ENCODE measurements at places on chromosomes 2 and 18.

GRCh38 chr2:110140401-110140800 is 24.8 kb upstream of the MALL start:
- no peak for DNase-seq

GRCh38 chr2:149991576-149991975 is 404.0 kb upstream of the MMADHC start:
- DNase-seq, result no peak

DNA sequence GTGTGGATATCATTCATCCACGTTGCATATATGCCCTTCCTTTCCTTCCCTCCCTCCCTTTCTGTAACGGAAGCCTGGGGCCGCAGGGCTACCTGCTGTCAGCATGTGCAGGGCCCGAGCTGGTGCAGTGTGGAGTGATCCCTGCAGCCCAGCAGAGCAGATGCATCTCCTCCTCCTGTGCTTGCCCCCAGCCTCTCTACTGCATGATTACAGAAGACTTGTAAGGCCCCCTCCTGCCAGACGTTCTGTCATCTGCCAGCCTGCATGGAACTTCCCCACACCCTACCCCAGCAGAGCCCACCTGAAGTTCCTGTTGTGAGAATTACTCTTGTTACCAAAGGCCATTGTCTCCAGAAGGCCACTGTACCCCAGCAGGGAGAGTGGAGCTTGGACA is 67.5 kb upstream of the FOSL2 start:
- DNase-seq, result no peak

- DNase-seq, result no peak
These were observed 1.7 kb upstream of the CTDSP1 start for GRCh38 chr2:218397820-218398436.

DNA sequence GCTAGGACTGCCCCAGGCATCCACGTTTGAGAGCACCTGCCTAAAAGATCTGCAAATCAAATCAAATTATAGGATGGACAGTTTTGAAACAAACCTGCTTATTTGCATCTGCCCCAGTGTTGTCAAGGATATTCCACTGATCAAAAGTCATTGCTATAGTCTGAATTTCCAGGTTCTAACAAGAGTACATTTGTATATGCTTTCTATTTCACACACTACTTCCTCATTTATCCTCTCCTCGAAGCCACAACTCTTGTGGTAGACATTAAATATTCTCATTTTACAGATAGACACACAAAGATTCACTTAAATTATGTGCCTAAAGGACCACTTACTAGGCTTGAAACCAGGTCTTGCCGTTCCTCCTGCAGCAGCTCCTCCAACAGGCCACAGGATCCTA is 11.9 kb upstream of the TET3 start:
- no peak for DNase-seq

DNA sequence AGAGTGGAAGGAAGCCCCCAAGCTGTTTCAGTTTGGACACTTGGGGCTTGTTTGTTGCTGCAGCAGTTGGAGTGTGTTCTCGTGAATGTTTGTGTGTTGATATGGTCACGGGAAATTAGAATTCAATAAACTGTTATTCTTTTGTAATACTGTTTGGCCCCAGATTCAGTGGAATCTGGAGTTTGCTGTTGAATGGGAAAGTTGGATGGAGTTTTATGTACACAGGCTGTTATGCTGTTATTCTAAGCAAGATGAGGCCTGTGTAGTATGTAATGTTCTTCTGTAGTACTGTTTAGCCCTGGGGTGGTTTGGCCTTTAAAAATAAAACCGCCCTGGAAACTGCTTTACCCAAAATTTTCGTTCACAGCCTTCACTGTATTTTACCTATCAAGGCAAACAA is 810.4 kb upstream of the HS6ST1 start:
- no peak for DNase-seq

DNA sequence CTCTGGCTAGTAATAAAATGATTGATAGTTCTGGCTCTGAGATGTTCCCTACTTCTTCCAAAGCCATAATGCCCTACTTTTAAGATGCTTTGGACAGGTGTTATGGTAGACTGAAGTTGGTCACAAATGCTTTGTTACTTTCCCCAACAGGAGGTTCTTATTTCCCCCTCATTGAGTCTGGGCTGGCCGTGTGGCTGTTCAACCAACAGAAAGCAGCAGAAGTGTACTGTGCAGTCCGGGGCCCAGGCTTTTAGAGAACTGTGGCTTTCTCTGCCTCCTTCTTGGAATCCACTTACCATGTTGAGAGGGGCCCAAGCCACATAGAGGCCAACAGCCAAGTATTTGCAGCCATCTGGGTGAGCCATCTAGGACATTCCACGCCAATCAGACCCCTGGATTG is 94.2 kb downstream of the KCTD1 start:
- no peak for DNase-seq

DNA sequence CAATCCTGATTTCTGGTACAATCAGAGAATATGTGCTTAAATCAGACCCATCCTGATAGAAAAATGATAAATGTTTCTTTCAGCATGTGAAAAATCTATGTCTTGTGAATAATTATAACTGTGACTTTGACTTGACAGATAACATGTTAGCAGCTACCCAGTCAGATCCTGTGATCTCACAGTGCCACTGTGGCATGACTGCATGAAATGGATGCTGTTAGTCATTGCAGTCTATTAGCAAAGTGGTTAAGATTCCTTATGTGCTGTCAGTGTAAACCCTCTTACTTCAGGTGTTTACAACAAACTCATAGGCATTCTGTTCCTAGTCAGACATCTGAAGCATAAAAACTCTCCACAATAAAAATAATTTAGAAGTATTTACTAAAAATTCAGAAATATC is 244.6 kb upstream of the RND3 start:
- no peak for DNase-seq

DNA sequence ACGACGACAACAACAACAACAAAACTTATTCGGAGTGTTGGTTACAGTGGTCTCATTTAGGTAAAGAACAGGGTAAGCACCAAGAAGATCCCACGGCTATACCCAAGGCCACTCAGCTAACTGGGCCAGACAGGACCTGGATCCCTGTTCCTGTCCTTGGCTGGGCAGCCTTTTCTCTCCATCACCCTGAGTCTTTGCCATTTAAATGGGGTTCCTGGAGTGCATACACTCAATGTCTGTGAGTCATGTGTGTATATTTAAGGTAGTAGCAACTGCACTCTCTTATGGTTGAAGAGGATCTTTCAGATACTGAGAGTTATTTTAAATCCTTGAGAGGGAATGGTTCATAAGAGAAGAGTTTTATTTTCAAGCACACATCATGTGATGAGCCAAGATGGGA is 35.3 kb downstream of the ADCYAP1 start:
- no peak for DNase-seq
